NCI-H1092 (cell line): ENCODE measurements at places on chromosomes 5 and 9.
A peak's percentile ranks its signal among the peaks of the same experiment; 100 is the strongest.

GRCh38 chr5:54680998-54681397 lies 163.4 kb downstream of the SNX18 start:
- no peak for DNase-seq

DNA sequence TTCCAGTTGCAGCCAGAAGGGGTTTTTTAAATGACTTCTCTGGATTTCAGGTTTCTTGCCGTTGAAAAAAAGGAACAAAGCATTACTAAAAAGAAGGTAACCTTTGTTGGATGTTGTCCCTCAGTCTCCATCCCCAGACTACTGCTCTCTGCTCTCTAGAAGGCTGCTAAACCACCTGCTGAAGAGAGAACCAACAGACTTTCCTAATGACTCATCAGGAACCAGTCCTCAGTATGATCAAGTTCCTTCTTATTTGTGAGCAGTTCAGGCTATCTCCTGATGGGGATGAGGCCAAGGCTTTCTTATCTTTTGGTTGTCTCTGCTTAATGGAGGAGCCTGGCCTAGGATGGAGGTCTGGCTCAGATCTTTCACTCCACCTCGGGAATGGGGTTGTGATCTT lies 4.1 kb downstream of the KIF4B start:
- DNase-seq, result no peak

GRCh38 chr5:88502179-88503040 lies 233.8 kb upstream of the TMEM161B start:
- DNase-seq, result no peak

DNA sequence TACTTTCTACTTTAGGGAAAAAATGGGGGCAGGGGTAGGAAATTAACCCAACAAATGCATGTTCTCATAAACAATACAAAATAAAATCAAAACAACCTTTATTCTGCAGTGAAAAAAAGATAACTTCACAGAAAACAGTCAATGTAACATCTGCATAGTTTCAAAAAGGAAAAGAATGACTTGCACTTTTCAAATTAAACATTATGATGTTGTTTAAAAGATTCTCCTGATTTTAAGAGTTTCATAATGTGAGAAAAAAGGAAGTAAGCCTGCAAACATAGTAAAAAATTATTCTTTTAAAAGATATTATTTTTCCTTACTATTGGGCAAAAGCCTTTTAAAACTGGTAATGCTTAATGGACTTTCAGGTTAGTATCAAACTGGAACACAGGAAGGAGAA lies 7.6 kb downstream of the C9orf72 start:
- DNase-seq, result no peak

- DNase-seq, result no peak
These were observed 184.1 kb downstream of the RAPGEF6 start for GRCh38 chr5:131450941-131451340.

- DNase-seq, result no peak
These were observed 127.6 kb upstream of the PTCH1 start for GRCh38 chr9:95644377-95644776.

DNA sequence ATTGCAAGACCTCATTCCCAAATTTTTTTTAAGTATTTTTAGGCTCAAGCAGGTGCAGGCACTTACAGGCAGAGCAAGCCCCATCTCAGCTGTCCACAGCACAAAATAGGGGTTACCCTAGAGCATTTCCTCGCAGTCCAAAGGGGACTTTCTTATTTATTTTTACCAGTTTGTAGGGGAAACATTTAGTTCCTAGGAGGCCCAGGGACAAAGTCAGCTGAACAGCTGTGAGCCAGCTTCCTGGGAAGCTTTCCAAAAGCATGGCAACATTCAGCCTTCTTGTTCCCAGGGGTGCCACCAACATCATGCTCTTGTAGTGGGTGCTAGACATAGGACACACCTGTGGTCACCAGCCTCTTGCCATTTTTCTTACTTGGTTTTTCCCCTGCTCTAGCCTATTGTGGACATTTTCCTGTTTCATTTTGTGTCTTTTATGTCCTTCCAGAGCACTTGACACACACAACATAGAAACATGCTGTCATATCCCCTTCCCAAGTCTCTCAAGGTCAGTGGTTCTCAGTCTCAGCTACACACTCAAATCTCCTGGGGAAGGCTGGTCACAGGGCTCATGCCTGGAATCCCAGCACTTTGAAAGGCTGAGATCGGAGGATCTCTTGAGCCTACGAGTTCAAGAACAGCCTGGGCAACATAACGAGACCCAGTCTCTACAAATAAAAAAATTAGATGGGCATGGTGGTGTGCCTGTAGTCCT lies 38.2 kb downstream of the HAVCR1 start:
- DNase-seq, result peak; percentile 1

- DNase-seq, result no peak
These were observed 28.2 kb downstream of the TPPP start for GRCh38 chr5:664994-665360.
